ENCODE measurements at places on chromosomes 7 and 10. TPM values are rescaled to one million over a fixed set of nuclear protein-coding genes. Genes with fewer than 3 reads are reported as not detected.

The CLRN3 gene
- total RNA-seq, result not detected

The CALHM3 gene
- not detected for total RNA-seq

- DNase-seq, result no peak
Observed at GRCh38 chr10:73649876-73650536, 5.8 kb downstream of the SYNPO2L start.

GRCh38 chr10:104387130-104387888, 33.7 kb downstream of the CFAP58 start:
- DNase-seq, result no peak

- DNase-seq, result no peak
Observed at GRCh38 chr7:156456503-156457115, 184.0 kb upstream of the RNF32 start.

DNA sequence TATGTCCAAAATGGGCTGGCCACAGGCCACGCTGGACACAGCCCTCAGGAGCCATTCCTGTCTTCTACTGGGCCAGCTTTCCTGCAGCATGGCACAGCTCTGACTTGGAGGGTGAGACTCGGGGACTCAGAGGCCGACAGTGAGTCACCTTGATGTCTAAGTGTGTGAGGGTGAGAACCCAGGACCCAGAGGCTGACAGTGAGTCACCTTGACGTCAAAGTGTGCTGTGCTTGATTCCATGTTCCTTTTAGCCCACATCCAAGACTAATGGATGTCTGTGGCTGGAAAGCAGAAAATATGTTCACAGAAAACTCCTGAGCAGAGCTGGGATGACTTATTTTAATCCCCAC, 6.0 kb upstream of the FAM170B start:
- DNase-seq, result no peak

GRCh38 chr7:155589001-155589980, 42.9 kb upstream of the CNPY1 start:
- no peak for DNase-seq

DNA sequence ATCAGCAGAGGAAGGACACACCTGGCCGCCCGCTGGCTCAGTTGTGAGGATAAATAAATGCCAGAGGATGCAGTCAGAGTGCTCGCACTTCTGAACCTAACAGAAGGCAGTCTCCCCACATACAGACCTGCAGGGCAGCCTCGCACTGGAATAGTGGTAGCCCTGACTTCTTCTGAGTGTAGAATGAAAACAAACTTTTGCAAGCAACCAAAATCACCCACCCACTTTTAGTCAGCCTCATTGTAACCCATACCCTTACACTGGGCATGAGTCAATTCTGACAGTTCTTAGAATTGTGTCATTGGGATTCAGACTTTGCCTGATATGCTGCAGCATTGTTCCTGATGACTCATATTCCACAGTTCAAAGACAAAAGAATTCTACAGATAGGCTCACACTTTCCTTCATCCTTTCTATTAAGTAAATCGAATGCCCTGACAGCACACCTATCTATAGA, 167.0 kb upstream of the CDK1 start:
- no peak for DNase-seq
